ENCODE measurements at places on chromosomes 7 and 10.

- peaks cover 10% of the 10 kb centered on the region for H3K27me3 ChIP-seq
- H3K36me3 ChIP-seq: no peaks in the 10 kb centered on the region
- H3K27ac ChIP-seq: peak overlapping the region; percentile 80
Measured at GRCh38 chr10:4687397-4687796, 138.6 kb upstream of the AKR1E2 start.

DNA sequence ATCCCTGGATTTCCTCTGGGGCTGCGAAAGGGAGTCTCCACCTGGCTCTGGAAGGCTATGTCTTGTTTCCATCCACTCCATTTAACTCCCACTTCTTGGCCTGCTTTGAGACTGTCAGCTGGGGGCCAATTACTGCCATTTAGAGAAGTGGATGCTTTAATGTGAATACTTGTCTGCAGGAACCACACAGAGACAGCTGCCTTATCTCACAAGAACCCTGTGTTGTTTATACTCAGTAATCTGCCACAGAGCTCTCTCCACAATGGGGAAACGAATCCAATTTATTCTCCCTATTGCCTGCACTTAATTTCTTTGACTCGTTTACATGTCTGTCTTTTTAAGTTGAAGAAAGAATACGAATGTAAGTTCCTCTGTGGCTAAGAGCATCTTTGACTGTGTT lies 787.0 kb upstream of the C7orf33 start:
- DNase-seq: no peak
- H3K27me3 ChIP-seq: no peaks in the 10 kb centered on the region
- no peaks in the 10 kb centered on the region for H3K4me1 ChIP-seq
- no peak overlapping the region for H3K27ac ChIP-seq
- no peaks in the 10 kb centered on the region for H3K36me3 ChIP-seq
- H3K4me3 ChIP-seq: no peak overlapping the region

GRCh38 chr7:23106057-23106822 lies 655 bp downstream of the KLHL7 start:
- peaks cover 46% of the 10 kb centered on the region for H3K4me1 ChIP-seq
- H3K4me3 ChIP-seq: peak overlapping the region; percentile 96
- H3K27me3 ChIP-seq: no peaks in the 10 kb centered on the region
- peak; percentile 46 for DNase-seq
- no peaks in the 10 kb centered on the region for H3K36me3 ChIP-seq

DNA sequence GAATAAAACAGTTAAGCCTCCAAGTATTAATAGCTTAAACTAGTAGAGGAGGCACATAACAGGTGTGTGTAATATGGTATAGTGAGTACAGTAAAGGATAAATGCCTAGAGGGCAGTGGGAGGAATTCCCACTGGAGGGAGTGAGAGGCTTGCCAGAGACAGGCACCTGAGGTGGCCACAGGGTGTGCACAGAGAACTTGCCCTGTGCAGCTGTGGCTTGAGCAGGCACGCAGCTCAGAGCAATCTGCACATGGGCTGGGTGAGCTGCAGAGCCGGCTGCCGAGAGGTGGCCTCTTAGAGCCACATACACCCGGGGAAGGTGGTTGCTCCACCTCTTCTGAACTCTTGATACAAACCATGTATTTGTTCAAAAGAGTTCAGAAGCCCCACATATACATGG lies 237.1 kb downstream of the COBL start:
- DNase-seq: no peak
- no peaks in the 10 kb centered on the region for H3K36me3 ChIP-seq
- no peak overlapping the region for H3K4me3 ChIP-seq
- H3K4me1 ChIP-seq: no peaks in the 10 kb centered on the region

Measured in activated naive CD8-positive, alpha-beta T cell treated with anti-CD3 and anti-CD28 coated beads, Interleukin-2, amount 50 U/mL, for 24 hours (primary cell).